ENCODE measurements at places on chromosomes 16 and 17.

DNA sequence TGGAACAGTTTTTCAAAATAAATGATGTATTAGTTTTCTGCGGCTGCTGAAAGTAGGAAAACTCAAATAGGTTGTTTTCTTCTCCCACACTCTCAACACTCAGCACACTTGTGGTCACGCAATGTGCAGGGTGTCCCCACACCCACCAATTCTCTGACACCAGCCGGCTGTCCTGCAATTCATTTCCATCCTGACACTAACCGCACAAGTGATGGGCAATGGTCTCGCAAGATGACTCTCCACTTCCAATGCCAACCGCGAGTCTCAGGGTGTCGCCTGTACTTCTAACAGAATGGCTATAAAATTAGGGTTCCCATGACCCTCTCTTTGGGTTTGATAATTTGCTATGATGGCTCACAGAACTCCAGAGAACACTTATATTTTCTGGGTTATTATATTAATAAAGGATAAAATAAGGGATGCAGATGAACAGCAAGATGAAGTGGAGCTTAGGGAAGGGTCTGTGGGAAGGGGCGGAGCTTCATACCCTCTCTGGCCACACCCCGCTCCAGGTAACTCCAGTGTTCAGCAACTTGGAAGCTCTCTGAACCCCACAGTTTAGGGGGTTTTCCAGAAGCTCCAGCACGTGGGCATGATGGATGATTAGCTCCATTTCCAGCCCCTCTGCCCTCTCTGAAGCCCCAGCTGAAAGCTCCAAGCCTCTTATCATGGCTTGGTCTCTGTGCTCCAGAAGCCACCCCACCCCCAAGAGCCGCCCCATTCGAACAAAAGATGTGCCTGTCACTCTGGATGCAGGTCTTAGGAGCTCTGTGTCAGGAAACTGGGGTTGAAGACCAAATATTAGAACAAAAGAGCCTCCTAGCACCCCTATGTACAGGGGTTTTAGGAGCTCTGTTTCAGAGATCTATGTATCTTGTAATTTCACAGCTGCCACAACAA lies 19.8 kb downstream of the TAF1C start:
- no peak for DNase-seq

- no peak for DNase-seq
Measured at GRCh38 chr17:14282726-14283125, 18.2 kb upstream of the HS3ST3B1 start.

- no peak for DNase-seq
Measured at GRCh38 chr17:13465678-13466077, 136.1 kb downstream of the HS3ST3A1 start.

- DNase-seq = peak; percentile 13
Measured at GRCh38 chr17:20203761-20204263, 194.7 kb downstream of the SPECC1 start.

- DNase-seq = no peak
Measured at GRCh38 chr16:77116856-77117255, 74.1 kb upstream of the MON1B start.

- DNase-seq = peak; percentile 37
Measured at GRCh38 chr17:62965686-62966425, at the start of gene TANC2. TANC2 (plus strand) TSS chr17:62966235; CDS start chr17:63009560, 43,325 bp downstream.

- DNase-seq = no peak
Measured at GRCh38 chr17:17831208-17832031, 5.4 kb downstream of the SREBF1 start.

DNA sequence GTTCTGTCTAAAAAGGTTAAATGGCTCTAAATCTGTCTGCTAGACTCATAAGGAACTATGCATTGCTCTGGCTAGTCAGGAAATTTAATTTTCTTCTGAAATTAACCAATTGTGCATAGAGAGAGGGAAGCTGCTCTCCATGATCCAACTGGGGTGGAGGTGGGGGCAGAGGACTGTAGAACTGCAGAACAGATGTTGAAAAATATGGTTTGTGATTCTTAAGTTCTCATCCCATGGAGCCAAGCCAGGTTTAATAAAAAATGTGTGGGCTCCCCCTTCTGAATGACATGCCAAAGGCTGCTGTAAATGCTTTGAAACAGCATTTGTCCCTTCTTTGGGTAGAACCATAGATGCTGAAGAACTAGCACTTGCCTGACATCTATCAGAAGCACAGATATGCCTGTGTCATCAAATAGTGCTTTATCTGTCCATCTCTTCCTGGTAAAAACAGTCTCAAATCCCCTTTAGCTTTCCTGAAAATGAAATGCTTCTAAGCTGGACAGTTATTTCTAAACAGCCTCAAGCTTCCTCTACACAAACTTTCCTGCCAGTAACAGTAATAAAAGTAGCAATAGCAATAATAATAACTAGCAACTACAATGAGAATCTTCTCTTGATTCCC lies 221.4 kb downstream of the CDH8 start:
- no peak for DNase-seq

- peak; percentile 59 for DNase-seq
Measured at GRCh38 chr17:82213251-82214011, 789 bp upstream of the CCDC57 start.

DNA sequence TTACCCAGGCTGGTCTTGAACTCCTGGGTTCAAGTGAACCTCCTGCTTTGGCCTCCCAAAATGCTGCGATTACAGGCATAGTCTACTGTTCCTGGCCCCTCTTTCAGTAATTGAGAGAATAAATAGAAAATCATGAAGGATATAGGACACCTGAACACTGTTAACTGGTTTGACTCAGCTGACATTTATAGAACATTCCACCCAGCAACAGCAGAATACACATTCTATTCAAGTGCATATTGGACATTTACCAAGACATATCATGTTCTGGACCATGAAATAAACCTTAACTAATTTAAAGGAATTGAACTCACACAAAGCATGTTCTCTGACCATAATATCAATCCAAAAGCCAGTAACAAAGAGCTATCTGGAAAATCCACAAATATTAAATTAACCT lies 19.8 kb upstream of the BAIAP2 start:
- DNase-seq = no peak

DNA sequence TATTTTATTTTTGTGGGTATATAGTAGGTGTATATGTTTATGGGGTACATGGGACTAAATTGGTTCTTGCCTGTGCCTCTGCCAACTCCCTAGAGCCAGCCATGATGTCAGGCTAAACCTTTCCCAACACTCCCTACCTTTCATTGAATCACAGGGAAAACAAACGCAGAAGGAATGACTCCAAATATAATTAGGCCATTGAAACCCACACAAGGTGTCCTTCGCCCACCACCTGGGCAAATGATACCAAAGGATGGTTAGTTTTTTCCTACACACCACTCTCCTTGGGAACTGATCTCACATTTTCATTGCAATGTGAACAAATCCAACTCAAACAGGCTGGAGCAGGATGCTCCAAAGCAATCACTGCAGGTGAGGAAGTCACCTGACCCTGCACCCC lies 27.5 kb downstream of the WSB1 start:
- no peak for DNase-seq

DNA sequence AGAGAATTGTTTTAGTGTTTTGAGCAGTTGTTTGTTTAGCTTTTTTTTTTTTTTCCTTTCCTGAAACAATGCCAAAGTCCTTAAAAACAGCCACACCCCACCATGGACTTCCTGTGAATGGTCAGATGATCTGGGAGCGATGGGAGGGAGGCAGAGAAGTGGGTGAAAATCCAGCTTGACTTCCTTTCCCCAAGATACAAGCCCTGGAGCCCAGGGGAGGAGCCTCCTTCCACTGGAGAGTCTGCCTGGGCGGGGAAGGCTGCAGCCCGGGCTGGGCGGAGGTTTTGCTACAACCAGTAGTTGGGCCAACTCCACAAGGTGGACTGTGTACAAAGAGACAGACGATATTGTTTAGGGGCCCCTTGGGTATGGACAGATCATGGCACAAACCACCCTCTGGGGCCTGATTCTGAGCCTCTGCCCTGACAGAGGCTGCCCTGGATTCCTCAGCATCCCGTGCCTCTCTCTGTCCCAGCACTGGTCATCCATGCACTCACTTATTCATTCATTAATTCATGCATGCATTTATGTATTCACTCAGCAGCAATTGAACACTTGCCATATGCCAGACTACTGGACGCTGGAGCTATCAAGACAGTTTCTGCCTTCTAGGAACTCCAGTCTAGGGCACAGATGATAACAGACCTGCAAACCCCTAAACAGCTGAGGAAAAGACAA lies 29.8 kb downstream of the WSB1 start:
- no peak for DNase-seq

DNA sequence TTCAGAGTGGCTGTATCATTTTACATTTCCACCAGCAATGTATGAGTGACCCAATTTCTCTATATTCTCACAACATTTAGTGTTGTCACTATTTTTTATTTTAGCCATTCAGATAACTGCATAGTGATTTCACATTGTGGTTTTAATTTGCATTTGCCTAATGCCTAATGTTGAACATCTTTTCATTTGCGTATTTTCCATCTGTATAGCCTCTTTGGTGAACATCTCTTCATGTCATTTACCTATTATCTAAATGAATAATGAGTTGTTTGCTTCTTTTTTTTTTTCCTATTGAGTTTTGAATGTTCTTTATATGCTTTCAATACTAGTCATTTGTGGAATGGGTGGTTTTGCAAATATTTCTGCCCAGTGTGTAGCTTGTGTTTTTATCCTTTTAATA lies 120.9 kb upstream of the CPHXL start:
- DNase-seq = no peak

- DNase-seq = no peak
Measured at GRCh38 chr16:66147291-66147690, 219.2 kb upstream of the CDH5 start.

- DNase-seq = no peak
Measured at GRCh38 chr16:89973235-89973634, 24.7 kb downstream of the DEF8 start.

- no peak for DNase-seq
Measured at GRCh38 chr17:76404256-76404655, 19.8 kb downstream of the SPHK1 start.

DNA sequence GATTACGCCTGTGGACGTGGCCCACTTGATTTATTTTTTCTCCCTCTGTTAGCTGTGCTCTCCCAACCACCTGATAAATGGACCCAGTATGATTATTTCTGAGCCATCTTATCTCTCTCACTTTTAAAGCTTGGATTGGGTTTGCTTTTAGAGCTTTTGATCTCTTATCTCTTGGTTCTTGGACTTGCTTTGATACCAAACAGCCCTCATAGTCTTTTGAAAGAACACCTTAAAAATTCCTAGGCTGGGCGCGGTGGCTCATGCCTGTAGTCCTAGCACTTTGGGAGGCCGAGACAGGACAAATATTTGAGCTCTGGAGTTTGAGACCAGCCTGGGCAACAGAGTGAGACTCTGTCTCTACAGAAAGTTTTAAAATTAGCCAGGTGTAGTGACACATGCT lies 25.8 kb downstream of the SMTNL2 start:
- no peak for DNase-seq

DNA sequence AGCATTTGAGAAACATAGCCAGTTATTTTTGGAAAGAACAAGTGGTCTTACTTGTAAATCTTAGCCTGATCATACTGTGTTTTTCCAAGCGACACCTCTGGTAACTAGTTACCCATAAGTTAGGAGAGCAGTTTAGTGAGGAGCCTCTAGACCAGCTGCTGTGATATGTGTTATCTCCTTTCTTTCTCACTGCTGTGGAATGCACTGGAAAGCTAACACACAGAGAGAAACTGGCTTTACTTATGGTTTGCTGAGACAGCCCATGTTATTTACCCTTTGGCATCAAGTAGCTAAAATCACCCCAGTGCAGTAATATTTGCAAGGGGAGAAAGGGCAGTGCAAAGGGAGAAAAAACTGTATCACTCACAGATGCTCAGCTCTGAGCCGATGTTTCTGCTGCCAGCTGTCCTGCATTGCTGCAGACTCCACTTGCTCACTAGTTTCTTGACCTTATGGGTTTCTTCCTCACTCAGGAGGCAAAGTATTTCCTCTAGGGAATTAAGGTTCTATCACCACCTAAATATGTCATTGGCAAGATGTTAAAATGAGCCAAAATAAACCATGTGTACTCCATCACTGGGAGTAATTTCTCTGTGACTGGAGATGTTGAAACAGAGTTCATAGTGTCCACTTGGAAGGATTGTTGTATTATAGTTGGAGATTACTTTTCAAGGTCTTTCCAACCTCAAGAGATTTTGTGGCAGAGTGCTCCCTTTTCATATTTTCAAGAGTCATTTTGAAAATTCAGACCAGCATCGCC lies 2.3 kb downstream of the RBFOX1 start:
- DNase-seq = no peak

DNA sequence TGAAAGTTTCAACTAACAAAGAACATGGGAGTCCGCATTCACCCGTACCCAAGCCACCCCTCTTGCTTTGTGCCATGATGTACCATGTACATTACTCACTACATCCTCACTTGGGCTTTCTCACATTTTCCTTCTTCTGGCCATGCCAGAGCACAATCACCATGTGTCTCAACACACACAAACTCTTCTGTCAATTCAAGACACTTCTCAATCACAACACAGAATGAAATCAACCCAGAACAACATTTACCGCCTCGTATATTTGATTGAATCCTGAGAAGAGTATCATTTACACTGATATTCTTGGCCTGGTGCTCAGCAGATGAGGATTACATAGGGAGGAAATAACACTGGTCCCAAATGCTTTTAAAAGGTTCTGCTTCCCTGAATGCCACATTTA lies 4.5 kb downstream of the ADAMTS18 start:
- DNase-seq = no peak

GRCh38 chr16:49733313-49734009 lies 122.5 kb downstream of the ZNF423 start:
- DNase-seq = no peak

DNA sequence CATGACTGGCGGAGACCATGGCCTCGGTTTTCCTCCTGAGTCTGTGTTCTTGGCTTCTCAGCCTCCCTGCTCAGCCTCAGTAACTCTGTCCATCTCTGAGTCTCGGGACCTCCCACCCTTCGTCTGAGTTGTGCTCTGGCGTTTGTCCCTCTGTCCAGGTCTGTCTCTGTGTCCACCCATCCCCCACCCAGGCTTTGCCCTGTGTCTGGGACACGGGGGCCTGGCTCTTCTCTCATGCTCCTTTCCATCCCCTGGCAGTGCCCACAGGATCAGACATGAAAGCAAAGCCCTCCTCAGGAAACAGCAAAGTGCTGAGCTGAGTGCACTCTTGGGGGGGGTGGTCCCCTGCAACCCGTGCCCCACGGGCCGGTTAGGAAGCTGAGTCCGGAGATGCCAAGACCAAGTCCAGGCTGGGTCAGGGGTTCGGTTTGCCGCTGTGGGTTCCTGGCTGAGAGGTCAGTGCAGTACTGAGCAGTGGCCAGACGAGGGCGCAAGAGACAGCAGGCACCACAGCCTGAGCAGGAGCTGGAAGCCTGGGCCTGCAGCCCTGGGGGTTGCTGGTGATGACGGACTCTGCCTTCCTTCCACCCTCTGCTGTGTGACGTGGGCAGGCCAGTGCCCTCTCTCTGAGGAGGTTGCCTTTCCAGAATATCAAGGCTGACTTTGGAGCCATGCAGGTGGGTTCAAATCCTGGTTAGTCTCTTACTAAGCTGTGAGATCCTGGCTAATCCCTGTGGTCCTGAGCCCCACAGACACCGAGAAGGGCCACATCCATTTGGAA lies 2.5 kb downstream of the P2RX1 start:
- peak; percentile 86 for DNase-seq

- DNase-seq = no peak
Measured at GRCh38 chr17:57356153-57356718, 99.9 kb downstream of the MSI2 start.

Measured in GM12892 (cell line).